ENCODE measurements at places on chromosomes 6 and 20. TPM values are rescaled to one million over a fixed set of nuclear protein-coding genes. Genes with fewer than 3 reads are reported as not detected.

The RFX6 gene
- not detected for total RNA-seq

The FABP7 gene
- total RNA-seq, result not detected

The EXOC2 gene
- 23.2 TPM for total RNA-seq

The CLVS2 gene
- total RNA-seq, result not detected

The SULF2 gene
- 276 TPM for total RNA-seq

The SFTA2 gene
- not detected for total RNA-seq

The PRIM2 gene
- total RNA-seq, result 10.8 TPM

The SGK2 gene
- not detected for total RNA-seq

The ADGB gene
- total RNA-seq, result not detected

The LHFPL5 gene
- total RNA-seq, result not detected

The FITM2 gene
- total RNA-seq, result 7.9 TPM

The BPIFB4 gene
- not detected for total RNA-seq

The CBLN4 gene
- total RNA-seq, result not detected

The CDSN gene
- total RNA-seq, result 1.2 TPM

The CEP85L gene
- 23.3 TPM for total RNA-seq

The EPHA7 gene
- total RNA-seq, result not detected

The TRIM31 gene
- total RNA-seq, result not detected

The ZSCAN26 gene
- total RNA-seq, result 12.4 TPM

The PSMA7 gene
- 303 TPM for total RNA-seq

The MOCS1 gene
- total RNA-seq, result 5.2 TPM

The FAM110A gene
- 17.5 TPM for total RNA-seq

The SLC26A8 gene
- total RNA-seq, result not detected

The LY86 gene
- total RNA-seq, result not detected

The NKX2-4 gene
- total RNA-seq, result not detected

The SYS1 gene
- 18.8 TPM for total RNA-seq

The TNNC2 gene
- total RNA-seq, result not detected

The LST1 gene
- total RNA-seq, result not detected

The TREM2 gene
- total RNA-seq, result 142 TPM

The GTSF1L gene
- total RNA-seq, result not detected

The SIRPA gene
- 68.3 TPM for total RNA-seq

The OR12D3 gene
- total RNA-seq, result not detected

The ZNF512B gene
- 14.2 TPM for total RNA-seq

The GNL1 gene
- total RNA-seq, result 83.5 TPM

The ADGRF5 gene
- 1.5 TPM for total RNA-seq

The GUCA1A gene
- not detected for total RNA-seq

The BFSP1 gene
- total RNA-seq, result 1.3 TPM

The ENTPD6 gene
- total RNA-seq, result 130 TPM

The TLDC2 gene
- not detected for total RNA-seq

The CAPN11 gene
- total RNA-seq, result not detected

The FRS3 gene
- total RNA-seq, result 4.5 TPM

The KCNK15 gene
- total RNA-seq, result 0.31 TPM

The PRPH2 gene
- total RNA-seq, result 0.50 TPM

The TXNDC5 gene
- 170 TPM for total RNA-seq

The SLC35F1 gene
- not detected for total RNA-seq

The SOX18 gene
- total RNA-seq, result 0.16 TPM

The DCDC2 gene
- 0.17 TPM for total RNA-seq

The EMILIN3 gene
- total RNA-seq, result not detected

The REPS1 gene
- 39.5 TPM for total RNA-seq

The KIAA0408 gene
- total RNA-seq, result not detected

The MYT1 gene
- not detected for total RNA-seq

The ABHD16B gene
- total RNA-seq, result not detected

The DNAAF9 gene
- total RNA-seq, result 16.2 TPM

The HIVEP1 gene
- total RNA-seq, result 34.8 TPM

The DOP1A gene
- total RNA-seq, result 74.3 TPM

The TP53TG5 gene
- total RNA-seq, result not detected

The CRISP2 gene
- not detected for total RNA-seq

The MICB gene
- total RNA-seq, result 0.59 TPM

The BTN1A1 gene
- not detected for total RNA-seq

All from mammary epithelial cell (primary cell).